MM.1S (cell line): ENCODE measurements at places on chromosomes 16 and 17.
A peak's percentile ranks its signal among the peaks of the same experiment; 100 is the strongest.

DNA sequence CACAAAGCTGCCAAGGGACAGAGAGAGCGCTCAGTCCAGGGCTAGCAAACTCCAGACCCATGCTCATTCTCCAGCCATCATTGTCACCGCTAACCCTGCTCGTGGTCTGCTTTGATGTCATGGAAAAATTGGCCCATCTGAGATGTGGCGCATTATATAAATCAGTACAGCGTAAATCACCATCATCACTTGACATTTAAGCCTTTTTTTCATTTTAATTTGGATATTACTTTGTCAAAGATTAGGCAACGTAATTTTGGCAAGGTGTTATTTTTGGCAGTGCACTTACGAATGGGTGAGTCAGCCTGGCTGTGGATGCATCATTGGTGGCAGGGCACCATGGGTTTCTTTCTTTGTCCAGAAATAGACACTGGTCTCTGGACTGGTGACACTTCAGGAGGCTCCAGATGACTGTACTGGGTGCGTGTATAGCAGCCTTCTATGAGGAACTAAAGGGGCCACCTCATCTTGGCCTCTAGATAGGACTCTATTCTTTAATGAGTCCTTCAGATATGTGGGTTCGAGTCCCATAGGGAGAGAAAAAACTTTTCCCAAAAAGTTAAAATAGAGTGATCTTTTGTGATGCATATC, 166.3 kb downstream of the MSI2 start:
- DNase-seq = no peak
- no peaks in the 10 kb centered on the region for H3K36me3 ChIP-seq
- H3K27ac ChIP-seq = no peak overlapping the region
- H3K4me1 ChIP-seq = peaks cover 10% of the 10 kb centered on the region

DNA sequence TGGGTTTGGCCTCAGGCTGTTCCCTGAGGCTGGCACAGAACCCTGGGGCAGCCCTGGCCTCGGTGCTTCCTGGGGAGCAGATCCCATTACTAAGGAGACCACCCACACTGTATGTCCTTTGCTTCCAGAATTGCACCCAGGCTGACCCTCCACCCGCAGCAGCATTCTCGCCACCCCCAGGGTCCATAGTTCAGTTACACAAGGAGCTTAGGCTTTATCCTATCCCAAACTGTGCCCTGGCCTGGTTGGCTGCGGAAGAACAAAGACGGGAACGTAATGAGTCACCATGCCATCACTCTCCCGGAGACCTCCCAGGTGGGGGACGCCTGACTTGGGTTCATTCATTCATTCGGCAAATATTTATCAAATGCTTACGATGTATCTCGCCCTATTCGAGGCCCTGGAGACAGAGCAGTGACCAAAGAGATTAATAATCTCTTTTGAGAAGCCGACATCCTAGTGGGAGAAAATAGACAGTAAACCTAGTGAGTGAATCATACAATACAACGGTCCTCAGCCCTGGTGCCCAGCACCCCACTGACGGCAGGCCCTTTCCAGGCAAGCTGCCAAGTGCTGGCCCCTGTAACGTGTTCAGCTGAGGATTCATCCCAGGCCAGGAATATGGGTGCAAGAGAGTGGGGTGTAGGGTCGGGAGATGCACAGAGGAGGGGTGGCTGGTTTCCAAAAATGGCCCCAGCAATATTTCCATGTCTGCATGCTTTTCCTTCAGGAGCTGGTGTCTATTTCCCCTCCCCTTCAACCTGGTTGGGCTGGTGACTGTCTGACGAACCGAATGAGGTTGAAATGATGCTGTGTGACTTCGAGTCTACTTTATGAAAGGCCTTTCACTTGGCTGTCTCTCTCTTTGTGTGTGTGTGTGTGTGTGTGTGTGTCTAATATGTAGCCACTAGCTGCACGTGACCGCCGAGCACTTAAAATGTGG, 134.2 kb downstream of the MGAT5B start:
- 0 out of 2 replicates have a peak, but pooled peaks cover 6% of the 10 kb centered on the region for H3K27me3 ChIP-seq
- DNase-seq = no peak
- no peak overlapping the region for H3K27ac ChIP-seq
- H3K36me3 ChIP-seq = no peaks in the 10 kb centered on the region

- no peak for DNase-seq
- no peak overlapping the region for H3K4me3 ChIP-seq
Observed at GRCh38 chr16:5971924-5972323, 874.3 kb upstream of the EEF2KMT start.

- no peaks in the 10 kb centered on the region for H3K27me3 ChIP-seq
- H3K4me1 ChIP-seq = peaks cover 4% of the 10 kb centered on the region
- no peaks in the 10 kb centered on the region for H3K36me3 ChIP-seq
- no peak for DNase-seq
- no peak overlapping the region for H3K27ac ChIP-seq
- H3K4me3 ChIP-seq = no peak overlapping the region
Observed at GRCh38 chr16:11459722-11460121, 114.5 kb downstream of the RMI2 start.

- H3K27me3 ChIP-seq = no peaks in the 10 kb centered on the region
- DNase-seq = no peak
- no peak overlapping the region for H3K4me3 ChIP-seq
- H3K27ac ChIP-seq = no peak overlapping the region
Observed at GRCh38 chr16:85568519-85568918, 44.6 kb upstream of the GSE1 start.

- H3K27ac ChIP-seq = no peak overlapping the region
- H3K4me3 ChIP-seq = no peak overlapping the region
- H3K4me1 ChIP-seq = peaks cover 6% of the 10 kb centered on the region
Observed at GRCh38 chr16:66605979-66606751, 1.7 kb downstream of the CMTM3 start.

- 0 out of 2 replicates have a peak, but pooled peaks cover 3% of the 10 kb centered on the region for H3K27me3 ChIP-seq
- H3K27ac ChIP-seq = no peak overlapping the region
- no peaks in the 10 kb centered on the region for H3K4me1 ChIP-seq
Observed at GRCh38 chr16:71493213-71493612, 4.1 kb upstream of the ZNF19 start.

GRCh38 chr16:87336434-87337240, 19.4 kb upstream of the C16orf95 start:
- H3K36me3 ChIP-seq = no peaks in the 10 kb centered on the region
- H3K4me1 ChIP-seq = no peaks in the 10 kb centered on the region
- no peak overlapping the region for H3K27ac ChIP-seq

GRCh38 chr16:67304020-67304419, 22.5 kb downstream of the KCTD19 start:
- H3K4me1 ChIP-seq = no peaks in the 10 kb centered on the region
- DNase-seq = no peak
- no peaks in the 10 kb centered on the region for H3K36me3 ChIP-seq
- no peak overlapping the region for H3K27ac ChIP-seq

DNA sequence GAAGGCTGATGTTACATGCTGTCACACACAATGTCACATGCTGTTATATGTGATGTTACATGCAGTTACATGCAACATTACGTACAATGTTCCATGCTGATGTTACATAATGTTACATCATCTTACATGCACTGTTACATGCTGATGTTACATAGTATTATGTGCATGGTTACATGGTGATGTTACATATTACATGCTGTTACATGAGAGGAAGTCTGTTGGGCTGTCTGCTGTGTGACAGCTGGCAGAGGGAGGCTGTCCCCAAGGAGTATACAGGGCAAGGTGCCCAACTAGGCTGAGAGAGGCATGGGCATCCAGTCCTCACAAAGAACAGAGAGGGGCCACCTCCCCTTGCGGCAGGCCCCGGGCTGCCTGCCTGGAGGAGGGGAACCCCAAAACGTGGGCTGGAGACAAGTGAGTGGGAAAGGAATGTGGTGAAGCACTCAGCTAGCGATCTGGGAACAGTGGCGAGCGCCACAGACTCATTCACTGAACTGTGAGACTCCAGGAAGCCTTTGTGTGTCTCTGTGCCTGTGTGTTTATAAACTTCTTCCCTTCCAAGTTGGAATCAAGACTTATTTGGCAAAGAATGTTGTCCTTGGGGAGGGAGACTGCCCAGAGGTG, 30.6 kb downstream of the TMEM92 start:
- H3K36me3 ChIP-seq = no peaks in the 10 kb centered on the region
- H3K4me1 ChIP-seq = no peaks in the 10 kb centered on the region
- no peaks in the 10 kb centered on the region for H3K27me3 ChIP-seq
- no peak for DNase-seq
- H3K27ac ChIP-seq = no peak overlapping the region
- no peak overlapping the region for H3K4me3 ChIP-seq

DNA sequence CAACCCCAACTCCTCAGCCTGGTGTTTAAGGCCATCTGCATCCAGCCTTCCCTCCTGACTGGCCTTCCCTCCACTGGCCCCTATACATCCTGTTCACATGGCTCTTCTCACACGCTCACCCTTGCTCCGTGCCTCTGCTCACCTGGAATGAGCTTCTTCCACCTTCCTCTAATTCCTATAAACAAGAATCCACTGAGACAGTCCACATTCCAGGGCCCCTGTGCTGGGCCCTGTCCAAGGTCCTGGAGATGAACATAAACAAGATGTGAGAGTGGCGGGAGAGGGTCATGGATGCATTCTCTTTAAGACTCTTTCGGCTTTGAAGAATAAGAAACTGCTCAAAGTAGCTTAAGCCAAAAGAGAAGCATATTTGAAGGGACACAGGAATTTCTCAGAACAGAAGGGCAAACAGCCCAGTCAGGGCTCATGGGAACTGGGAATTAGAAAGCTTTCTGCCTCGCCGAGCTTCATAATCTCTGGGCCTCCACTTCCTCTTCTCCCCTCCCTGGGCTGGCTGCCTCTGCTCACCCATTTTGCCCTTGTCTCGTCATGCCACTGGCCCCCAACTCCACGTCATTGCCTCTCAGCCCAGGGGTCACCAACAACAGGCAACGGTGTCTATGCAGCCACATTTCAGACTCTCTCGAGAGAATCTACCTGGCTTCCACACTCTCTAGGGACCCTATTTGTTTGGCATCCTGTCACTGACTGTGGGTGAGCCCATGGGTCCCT, 13.5 kb downstream of the SPPL2C start:
- no peak overlapping the region for H3K4me3 ChIP-seq
- H3K27me3 ChIP-seq = peaks cover 5% of the 10 kb centered on the region; the same call in 1 of the 2 replicates
- peaks cover 5% of the 10 kb centered on the region; the same call in 1 of the 2 replicates for H3K4me1 ChIP-seq
- no peaks in the 10 kb centered on the region for H3K36me3 ChIP-seq

DNA sequence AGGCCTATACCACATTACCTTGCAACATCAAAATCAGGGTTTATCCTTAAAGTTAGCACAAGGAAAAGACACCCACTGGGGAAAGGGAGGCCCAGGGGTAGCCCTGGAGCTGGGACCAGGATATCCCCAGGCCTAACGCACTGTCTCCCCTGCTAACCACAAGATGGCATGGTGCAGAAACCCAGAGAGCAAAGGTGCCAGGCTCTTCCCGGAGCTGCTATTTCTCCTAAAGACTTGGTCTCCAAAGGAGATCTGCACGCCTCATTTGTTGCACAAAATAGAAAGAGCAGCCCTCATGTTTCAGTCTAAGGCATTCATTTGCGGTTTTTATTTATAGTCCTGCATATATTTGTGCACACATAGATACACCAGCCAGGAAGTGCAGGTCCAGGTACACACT, 408.6 kb downstream of the SOX9 start:
- no peaks in the 10 kb centered on the region for H3K27me3 ChIP-seq
- H3K27ac ChIP-seq = no peak overlapping the region
- H3K4me1 ChIP-seq = peaks cover 16% of the 10 kb centered on the region
- 0 out of 2 replicates have a peak overlapping the region, but pooled peaks have one; percentile 18 for H3K4me3 ChIP-seq
- no peaks in the 10 kb centered on the region for H3K36me3 ChIP-seq

- no peak for DNase-seq
- no peaks in the 10 kb centered on the region for H3K4me1 ChIP-seq
- no peak overlapping the region for H3K4me3 ChIP-seq
- H3K27me3 ChIP-seq = no peaks in the 10 kb centered on the region
- no peaks in the 10 kb centered on the region for H3K36me3 ChIP-seq
Observed at GRCh38 chr16:83835586-83836566, 28.1 kb downstream of the HSBP1 start.

DNA sequence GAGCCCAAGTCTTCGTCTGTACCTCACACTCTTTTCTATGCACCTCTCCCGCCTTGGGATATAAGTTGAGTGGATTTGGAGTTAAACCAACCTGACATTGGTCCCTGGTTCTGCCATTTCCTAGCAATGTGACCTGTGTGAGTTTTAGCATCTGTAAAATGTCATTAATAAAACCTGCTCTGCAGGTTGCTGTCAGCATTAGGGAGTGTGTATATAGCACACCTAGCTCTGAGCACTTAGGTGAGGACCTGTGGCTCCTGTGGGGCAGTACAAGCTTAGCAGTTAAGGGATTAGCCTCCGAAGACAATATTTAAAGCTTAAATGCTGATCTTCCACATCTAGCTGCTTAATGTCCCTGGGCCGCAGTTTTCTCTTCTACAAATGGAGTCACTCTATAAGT, 248.0 kb downstream of the TMEM114 start:
- H3K4me1 ChIP-seq = no peaks in the 10 kb centered on the region
- no peak for DNase-seq
- H3K4me3 ChIP-seq = no peak overlapping the region
- H3K36me3 ChIP-seq = no peaks in the 10 kb centered on the region
- H3K27ac ChIP-seq = no peak overlapping the region

DNA sequence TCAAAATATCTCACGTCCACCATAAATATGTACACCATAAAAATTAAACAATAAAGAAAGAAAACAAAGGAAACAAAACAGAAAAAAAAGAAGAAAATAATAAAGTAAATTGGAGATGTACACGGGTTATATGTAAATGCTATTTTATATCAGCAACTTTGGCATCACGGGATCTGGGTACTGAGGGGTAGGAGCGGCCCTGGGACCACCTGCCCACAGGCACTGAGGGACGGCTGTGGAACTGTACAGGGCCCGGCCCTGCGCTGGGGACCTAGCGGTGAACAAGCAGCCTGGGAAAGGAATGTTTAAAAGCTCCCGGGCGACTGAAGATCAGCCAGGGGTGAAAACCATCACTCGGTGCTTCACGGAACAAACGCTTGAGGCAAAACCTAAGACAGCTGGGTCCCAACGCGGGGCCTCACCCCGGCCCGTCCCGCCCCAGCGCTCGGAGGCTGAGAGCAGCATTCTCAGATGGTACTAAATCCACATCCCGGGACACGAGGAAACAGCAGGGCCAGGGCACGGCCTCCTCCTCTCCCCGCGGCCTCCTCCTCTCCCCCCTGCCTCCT, 31.2 kb downstream of the NXN start:
- no peaks in the 10 kb centered on the region for H3K4me1 ChIP-seq
- peaks cover 79% of the 10 kb centered on the region for H3K27me3 ChIP-seq
- no peak for DNase-seq
- no peak overlapping the region for H3K4me3 ChIP-seq

DNA sequence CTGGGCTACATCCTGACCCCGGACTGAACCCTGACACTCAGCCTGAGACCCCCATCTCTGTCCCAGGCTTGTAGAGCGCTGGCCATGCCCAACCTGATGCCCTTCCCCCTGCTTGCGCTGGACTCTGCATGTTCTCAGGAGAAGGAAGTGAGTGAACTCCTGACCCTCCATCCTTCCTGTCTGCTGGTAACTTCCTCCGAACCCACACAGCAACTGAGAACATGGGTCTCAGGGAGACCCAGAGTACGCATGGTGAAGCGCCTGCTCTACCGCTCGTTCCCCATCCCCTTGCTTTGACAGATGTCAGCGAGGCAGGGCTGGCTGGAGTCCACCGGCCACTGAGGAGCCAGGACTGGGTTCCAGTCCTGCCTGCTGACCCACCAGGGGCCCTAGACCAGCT, 6.1 kb downstream of the CAMKK1 start:
- H3K4me3 ChIP-seq = no peak overlapping the region
- H3K36me3 ChIP-seq = no peaks in the 10 kb centered on the region
- DNase-seq = no peak
